ENCODE measurements at places on chromosomes 13 and 19.

GRCh38 chr19:5338656-5339197 is 1.9 kb downstream of the PTPRS start:
- peak; percentile 71 for DNase-seq

- peak; percentile 73 for DNase-seq
Measured at GRCh38 chr19:5127717-5128116, 158.8 kb downstream of the KDM4B start.

GRCh38 chr13:43316946-43317353 is 293.6 kb downstream of the DNAJC15 start:
- DNase-seq = peak; percentile 92

GRCh38 chr19:50820086-50820485 is 3.5 kb downstream of the KLK1 start:
- DNase-seq = no peak

- DNase-seq = no peak
Measured at GRCh38 chr19:15075806-15076205, 6.2 kb upstream of the OR1I1 start.

DNA sequence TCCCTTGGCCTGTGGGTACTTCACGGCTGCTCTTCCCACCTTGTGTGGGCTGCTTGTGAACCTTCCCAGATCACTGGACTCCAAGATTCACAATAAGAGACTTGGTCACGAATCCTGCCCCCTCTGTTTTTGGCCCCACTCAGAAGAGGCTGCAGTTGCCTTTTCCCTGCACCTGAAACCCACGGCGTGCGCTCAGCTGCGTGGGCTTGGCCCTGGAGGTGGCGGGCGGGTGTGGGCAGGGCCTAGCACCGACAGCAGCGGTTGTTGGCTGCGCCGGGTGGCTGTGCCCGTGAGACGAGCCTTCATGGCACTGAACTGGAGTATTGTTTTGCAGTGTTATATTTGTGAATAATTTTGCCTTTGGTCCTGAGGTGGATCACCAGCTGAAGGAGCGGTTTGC is 33.8 kb downstream of the PLEKHJ1 start:
- no peak for DNase-seq

- DNase-seq = no peak
Measured at GRCh38 chr13:24670961-24671381, 9.2 kb upstream of the ATP12A start.

- no peak for DNase-seq
Measured at GRCh38 chr13:48998641-48999292, 23.1 kb downstream of the FNDC3A start.

DNA sequence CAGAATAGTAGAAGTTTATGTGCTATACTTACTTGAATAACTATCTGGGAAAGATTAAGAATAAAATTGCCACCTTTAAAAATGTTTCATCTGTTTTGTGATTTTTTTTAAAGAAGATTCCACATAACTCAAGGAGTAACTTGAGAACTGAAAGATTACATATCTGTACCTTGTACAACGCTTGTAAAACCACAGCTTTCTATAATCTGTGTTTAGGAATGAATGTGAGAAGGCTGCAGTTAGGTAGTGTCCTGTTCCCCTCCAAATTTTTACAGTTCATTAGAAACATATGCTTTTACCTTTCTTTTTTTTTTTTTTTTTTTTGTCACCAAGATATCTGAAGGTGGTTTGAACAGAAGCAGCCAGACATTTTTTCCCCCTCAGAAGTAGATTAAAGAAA is 312.8 kb upstream of the GPC6 start:
- no peak for DNase-seq

- no peak for DNase-seq
Measured at GRCh38 chr13:73040968-73041596, 17.7 kb upstream of the KLF5 start.

GRCh38 chr19:49443366-49444099 is 2.2 kb upstream of the SLC17A7 start:
- peak; percentile 96 for DNase-seq

- DNase-seq = no peak
Measured at GRCh38 chr13:25890671-25891212, 161.1 kb downstream of the SHISA2 start.

GRCh38 chr19:32977280-32977679 is 5.2 kb downstream of the FAAP24 start:
- DNase-seq = no peak

DNA sequence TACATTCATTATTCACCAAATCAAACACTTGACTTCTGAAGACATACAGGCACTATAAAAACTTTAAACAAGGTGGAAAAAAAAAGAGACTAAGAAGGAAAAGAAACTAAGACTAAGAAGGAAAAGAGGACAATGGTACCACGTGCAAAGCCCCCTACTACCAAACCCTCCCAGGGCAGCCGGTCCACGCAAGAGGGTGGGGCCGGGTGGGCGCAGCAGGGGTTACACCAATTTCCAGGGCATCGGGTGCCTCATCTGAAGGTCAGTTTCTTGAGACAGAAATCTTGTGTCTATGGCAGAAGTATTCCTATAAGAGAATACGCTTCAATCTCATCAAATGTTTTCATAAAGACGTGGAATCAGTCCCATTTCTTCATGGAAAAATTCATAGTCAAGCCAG is 131.5 kb downstream of the NUFIP1 start:
- no peak for DNase-seq
